ENCODE measurements at places on chromosomes 16 and 17.
A peak's percentile ranks its signal among the peaks of the same experiment; 100 is the strongest.

GRCh38 chr17:55704401-55704800 lies 18.3 kb downstream of the TMEM100 start:
- DNase-seq = no peak

GRCh38 chr17:18261146-18261515 lies 669 bp downstream of the MIEF2 start:
- no peak for DNase-seq

- no peak for DNase-seq
Observed at GRCh38 chr16:8806272-8806983, 8.8 kb downstream of the PMM2 start.

- DNase-seq = no peak
Observed at GRCh38 chr16:85988723-85989313, 89.9 kb downstream of the IRF8 start.

DNA sequence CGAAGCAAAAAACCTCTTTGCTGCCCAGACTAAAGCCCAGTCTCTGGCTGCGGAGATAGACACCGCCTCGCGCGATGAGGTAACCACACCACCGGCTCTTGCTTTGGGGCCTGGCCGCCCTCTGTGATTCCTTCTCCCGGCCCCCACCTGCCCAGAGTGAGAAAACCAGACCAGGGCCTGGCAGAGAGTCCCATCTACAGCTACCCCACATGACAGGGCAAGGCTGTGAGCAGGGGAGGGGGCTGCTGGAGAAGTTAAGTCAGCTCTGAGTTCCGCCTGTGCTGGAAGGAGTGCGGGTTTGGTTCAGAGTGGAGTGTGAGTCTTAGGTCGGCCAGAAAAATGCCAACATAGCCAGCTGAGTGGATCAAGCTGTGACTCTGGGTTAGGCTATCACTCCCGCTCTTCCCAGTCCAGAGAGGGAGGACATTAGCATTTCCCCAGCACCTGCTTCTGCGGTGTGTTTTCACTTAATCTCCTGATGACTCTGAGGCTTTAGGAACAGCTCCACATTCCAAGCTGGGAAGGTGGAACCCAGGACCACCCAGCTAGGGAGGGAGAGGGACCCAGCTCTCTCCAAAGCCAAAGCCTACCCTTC lies 139.0 kb downstream of the RAB11FIP4 start:
- no peak for DNase-seq

- no peak for DNase-seq
Observed at GRCh38 chr16:57372372-57373116, at the start of gene CX3CL1. CX3CL1 (plus strand) TSS chr16:57372490; CDS start chr16:57372569, 79 bp downstream.

DNA sequence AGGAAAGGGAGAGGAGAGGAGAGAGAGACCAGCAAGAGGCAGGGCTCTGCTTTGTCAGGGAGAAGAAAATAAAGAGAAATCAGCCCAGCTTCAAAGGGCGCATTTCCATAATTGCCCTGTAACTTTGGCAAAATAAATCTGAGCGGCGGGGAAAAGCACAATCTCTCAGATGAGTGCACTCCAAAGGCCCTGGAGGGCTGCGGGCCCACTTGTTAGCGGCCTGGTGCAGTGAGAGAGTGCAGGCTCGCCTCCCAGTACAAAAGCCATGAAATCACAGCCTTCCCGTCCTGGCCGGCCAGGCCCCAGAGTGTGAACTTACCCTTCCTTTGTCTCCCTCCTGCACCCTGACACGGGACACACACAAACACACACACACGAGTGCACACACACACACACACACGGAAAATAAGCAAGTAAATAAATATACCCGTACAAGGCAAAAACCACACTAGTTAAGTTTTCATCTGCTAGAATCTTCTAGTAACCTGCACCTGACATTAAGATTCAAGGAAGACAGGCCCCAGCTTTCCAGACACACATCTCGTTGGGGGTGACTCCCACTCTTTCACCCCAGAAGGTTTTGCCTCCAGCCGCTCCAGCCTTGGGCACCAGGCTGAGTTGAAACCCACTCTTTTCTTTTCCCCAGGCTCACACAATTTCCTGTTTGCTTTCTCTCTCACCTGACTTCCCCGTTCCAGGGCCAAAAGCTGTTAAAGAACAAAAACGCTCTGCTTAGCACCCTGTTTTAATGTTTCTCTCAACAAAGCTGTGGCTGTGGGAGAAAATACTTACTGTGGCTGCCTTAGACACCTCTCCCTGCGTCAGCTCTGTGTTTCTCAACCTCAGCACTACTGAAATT lies 8.5 kb downstream of the IRX3 start:
- DNase-seq = peak; percentile 38

- DNase-seq = no peak
Observed at GRCh38 chr17:54867634-54868033, 33.0 kb upstream of the TOM1L1 start.

GRCh38 chr17:76893623-76894334 lies 25.6 kb downstream of the MGAT5B start:
- no peak for DNase-seq

DNA sequence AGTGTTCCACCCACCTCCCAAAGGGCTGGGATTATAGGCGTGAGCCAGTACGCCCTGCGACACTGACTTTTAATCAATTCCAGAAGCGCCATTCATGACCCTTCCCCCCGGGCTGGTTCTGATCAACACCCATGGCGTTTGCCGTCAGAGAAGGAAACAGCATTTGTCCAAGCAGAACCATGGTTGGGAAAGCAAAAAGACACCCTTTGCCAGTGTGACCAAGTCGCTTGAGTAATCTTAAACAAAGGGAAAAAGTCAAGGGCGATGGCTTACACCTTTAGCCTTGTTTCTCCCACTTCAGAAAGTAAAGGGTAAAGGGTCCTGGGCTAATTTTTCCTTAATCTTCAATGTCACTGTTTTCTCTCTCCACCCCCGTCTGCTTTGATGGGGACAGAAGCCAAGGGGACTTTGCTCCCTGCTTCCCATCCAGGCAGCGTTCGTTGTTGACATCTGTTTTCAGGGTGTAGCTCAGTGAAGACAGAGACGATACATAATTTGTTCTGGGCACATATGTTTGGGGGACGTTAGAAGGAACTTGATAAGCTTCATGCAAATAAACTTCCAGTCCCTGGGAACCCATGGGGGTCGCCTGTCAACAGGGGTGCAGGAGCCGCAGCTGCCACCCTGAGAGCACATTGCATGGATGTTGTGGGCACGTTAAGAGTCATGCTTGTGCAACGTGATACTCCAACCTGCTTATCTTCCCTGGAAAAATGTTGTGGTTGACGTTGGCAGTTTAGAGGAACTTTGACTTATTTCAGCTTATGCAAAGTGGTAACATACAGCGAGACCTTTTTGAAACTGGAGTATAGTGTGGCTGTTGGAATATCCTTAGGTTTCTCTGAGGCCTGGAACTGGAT lies 50.6 kb upstream of the TANGO6 start:
- no peak for DNase-seq

DNA sequence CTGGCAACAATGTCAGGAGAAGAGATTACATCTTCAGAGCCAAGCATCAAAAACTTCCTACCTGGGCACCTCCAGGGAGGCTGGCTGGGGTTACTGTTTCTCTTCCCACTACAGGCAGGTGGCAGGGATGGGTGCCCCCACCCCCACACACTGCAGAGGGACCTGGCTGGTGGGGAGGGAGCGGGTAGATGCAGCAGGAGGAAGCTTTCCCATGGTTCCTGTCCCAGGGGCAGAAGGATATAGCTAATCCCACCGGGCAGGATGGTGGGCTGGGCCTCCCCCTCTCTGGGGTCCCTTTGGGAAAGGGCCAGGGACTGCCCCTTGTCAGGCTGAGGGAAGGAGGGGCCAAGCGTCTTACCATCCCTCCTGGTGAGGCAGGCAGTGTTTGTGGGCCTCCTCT lies 16.7 kb upstream of the MTMR4 start:
- DNase-seq = no peak

- DNase-seq = no peak
Observed at GRCh38 chr17:82257473-82257872, 16.0 kb downstream of the CSNK1D start.

- no peak for DNase-seq
Observed at GRCh38 chr16:87360862-87361610, 22.5 kb downstream of the FBXO31 start.

- DNase-seq = no peak
Observed at GRCh38 chr16:89619840-89620239, 6.4 kb downstream of the DPEP1 start.
